Activated CD8-positive, alpha-beta memory T cell treated with anti-CD3 and anti-CD28 coated beads for 1 hour (primary cell): ENCODE measurements at places on chromosomes 3 and 15.

GRCh38 chr3:194376241-194376560 is 6.7 kb upstream of the LRRC15 start:
- DNase-seq: no peak

- no peak for DNase-seq
Observed at GRCh38 chr3:135891121-135891520, 74.4 kb upstream of the PPP2R3A start.

DNA sequence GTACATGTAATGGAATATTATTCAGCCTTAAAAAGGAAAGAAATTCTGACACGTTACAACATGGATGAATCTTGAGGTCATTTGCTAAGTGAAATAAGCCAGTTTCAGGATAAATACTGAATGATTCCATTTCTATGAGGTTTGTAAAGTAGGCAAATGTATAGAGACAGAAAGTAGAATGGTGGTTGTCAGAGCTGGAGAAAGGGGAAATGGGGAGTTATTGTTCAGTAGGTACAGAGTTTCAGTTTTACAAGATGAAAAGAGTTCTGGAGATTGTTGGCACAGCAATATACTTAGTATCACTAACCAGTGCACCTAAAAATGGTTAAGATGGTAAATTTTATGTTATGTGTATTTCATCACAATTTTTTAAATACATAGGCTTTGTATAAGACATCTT is 60.6 kb downstream of the USP8 start:
- DNase-seq: no peak

GRCh38 chr15:96160800-96161199 is 169.7 kb upstream of the NR2F2 start:
- DNase-seq: no peak

GRCh38 chr3:66778777-66779176 is 219.3 kb upstream of the KBTBD8 start:
- no peak for DNase-seq

GRCh38 chr3:12553921-12554391 is 2.9 kb upstream of the MKRN2 start:
- no peak for DNase-seq

DNA sequence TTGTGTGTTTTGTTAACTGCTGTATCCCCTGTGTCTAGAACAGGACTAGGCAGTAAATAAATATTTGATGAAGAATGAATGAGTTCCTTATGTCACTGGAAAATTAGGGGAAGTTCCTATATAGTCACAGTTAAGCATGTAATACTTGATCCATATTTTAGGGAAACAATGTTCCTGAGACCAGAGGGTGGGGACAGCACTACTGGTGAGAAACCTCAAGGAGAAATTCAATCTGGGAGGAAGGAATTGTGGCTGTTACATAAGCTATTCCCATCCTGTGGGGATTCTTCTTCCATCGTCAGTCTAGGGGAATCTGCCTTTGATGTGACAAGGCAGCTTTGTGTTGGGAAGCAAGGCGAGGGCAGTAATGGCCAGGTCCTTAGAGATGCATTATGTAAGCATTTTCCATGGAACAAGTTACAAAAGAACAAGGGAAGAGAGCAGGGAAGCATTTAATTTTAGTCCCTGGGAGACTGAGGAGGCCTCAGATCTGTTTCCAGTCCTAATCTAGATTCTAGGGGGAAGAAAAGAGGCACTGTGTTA is 219.3 kb upstream of the TTC14 start:
- no peak for DNase-seq

DNA sequence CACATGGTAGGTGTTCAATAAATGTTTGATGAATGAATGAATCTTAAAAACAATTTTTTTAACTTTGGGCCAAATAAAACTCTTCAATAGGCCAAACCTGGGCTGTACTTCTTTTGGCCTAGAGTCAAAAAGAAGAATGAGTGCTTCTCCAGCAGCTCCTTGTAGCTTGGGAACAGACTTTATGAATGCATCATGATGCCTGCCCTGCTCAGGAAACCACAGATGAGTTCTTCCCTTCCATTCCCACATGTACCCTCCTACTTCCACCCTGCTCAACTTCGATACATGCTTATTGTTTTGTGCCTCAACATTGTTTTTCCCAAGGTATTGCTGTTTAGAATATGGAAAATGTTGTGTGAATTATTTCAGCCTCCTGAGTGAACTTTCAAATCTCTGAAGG is 87.0 kb downstream of the FILIP1L start:
- no peak for DNase-seq

- no peak for DNase-seq
Observed at GRCh38 chr15:72604794-72605193, 49.7 kb upstream of the GOLGA6B start.

DNA sequence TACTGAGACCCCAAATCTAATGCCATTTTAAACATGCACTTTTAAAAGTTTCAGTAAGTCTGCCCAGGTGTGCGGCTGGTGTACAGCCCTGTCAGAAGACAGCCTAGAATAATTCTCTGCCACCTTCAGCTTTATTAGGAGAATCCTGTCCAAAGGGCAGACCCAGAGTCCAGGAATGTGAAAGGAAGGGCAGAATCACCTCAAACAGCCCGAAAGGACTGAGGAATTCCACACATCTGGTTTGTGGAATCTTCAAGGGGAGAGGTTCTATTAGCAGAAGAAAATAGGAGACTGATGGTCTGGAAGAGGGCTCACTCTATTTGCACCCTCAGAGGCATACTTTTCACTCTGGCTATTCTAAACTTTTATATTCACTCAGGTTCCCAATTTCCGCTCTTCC is 46.6 kb downstream of the TYRO3 start:
- no peak for DNase-seq

DNA sequence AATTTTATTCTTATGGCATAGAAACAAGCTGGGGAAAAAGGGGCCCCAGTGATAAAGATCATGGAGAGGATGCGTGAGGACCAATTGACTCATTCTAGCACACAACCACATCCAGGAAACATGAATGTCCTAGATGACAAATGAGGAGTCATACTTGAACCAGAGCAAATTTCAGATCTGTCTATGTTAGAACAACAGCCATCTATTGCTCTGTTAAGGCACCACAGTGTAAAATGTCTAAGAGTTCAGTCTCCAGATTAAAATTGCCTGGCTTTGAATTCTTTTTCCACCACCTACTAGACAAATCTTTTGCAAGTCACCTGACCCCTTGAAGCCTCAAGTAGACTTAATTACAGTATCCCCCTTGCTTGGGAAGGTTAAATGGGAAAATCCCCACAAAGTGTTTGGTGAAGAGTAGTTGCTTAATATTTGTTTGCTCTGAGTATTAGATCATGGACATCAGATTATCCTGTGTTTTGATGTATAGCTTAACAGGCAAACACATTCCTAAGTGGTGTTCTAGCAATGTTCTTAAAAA is 258.7 kb upstream of the TGFBR2 start:
- no peak for DNase-seq

GRCh38 chr3:111955876-111956275 is 22.9 kb upstream of the ABHD10 start:
- no peak for DNase-seq

GRCh38 chr15:40436892-40437751 is 3.6 kb upstream of the BAHD1 start:
- no peak for DNase-seq
